ENCODE measurements at places on chromosomes 12 and 14.

GRCh38 chr14:77804592-77804991 is 4.7 kb downstream of the ADCK1 start:
- no peak for DNase-seq

DNA sequence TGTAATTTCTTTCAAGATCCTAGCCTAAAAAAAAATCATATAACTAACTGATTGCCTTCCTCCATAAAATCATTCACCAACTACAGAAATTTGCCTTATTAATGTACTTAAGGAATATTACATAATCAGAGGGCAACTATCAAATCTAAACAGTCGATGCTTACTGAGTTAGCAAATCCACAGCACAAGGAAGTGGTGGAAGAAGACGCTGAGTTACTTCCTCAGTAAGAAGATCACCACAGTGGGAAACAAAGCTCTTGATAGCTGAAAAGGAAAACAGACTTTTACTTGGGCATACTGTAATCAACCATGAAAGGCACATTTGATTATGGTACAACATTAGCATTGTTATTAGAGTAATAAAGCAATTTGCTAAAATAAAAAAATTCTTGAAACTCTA is 48.7 kb downstream of the HEATR5A start:
- DNase-seq = no peak

GRCh38 chr14:28436821-28437220 is 329.8 kb upstream of the FOXG1 start:
- DNase-seq = no peak

DNA sequence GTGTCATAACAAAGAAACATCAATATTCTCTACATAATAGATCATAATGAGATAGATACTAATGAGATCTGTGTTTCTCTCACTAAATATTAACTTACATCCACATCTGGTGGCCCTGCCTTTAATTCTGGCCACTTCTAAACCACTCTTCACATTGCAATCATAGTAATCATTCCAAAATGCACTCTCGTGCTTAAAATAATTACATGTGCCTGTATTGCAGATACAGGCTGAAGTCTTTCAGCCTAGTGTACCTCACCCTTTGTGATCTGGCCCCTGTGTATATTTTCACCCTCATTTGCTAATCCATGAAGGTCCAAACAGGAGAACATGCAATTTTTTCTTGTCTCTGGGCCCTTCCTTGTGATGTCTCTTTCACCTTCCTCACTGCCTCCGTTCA is 108.0 kb downstream of the LIN7A start:
- no peak for DNase-seq

DNA sequence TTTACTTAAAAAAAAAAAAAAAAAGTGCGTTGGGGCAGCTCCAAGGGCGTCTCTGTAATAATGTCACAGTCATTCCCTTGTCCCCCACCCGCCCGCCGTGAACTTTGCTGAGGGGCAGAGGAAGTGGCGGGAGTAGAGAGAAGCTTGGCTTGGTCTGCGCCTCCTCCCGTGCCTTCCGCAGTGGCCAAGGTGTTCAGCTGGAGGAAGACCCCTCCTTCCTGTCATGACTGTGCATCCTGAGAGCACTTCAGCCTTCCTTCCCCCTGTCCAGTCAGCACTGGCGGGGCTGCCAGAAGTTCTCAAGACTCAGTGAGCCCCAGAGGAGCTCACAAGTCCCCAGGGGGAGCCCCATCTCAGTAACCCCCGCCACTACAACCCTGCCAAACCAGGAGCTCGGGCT is 32.2 kb downstream of the AACS start:
- DNase-seq = no peak

DNA sequence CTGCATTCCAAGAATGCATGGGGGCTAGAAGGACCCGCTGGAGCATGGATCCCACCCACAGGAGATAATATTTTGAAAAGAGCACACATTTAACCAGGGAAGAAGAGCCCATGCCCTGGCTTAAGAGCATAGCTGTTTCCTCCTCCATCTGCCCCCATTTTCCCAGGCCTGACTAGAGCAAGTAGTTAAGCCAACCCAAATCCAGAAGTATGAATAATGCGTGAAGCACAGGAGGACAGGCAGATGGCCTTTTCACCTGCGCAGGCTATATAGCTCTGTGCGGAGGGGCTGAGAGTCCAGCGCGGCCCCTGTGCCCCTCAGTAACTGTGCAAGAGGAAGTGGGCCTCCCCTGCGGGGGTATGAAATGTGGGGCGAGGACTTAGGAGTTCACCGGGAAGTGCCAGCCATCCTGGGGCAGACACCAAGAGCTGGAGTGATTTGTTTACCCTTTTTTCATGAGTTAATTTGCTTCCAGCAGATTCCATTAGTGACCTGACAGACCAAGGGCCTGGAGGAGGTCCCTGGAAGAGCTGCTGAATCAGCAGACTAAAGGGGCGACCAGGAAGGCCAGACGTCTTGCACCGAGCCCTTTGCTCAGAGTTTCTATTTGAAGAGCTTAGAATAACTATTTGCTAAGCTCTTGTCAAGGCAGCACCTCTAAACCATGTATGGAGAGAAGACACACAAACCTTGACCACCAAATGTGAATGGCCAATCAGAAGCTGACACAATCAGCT is 37.2 kb downstream of the DPF3 start:
- DNase-seq = no peak

GRCh38 chr12:6786416-6787094 is 2.8 kb upstream of the CD4 start:
- no peak for DNase-seq

DNA sequence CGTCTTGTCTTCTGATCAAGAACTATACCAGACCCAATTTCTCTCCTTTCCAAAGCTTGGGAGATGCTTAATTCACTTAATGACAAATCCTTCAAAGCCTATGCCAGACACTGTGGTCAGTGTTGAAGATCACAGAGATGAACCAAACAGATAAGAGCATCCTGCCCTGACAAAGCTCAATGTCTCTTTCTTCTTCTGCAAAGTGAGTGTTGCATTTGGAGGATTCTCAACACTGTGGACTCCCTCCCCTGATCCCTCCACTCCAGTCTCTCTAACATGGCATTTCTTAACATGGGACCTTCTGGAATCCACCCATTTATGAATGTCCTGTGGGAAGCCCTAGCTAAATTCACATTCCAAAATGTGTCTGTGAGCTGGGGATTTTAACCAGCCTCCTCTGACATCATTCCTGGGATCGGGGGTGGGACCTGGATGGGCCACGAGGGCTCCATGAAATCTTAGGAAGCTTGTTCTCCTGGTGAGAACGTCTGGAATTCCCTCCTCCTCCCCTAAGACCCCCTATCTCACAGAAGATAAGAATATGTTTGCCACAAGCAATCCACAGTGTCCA is 20.3 kb downstream of the SYNE3 start:
- no peak for DNase-seq

Data from effector CD4-positive, alpha-beta T cell (primary cell).